Ovary (tissue), 10 donors: ENCODE measurements at places on chromosomes 1 and 21. TPM values are rescaled to one million over a fixed set of nuclear protein-coding genes. Genes with fewer than 3 reads are reported as not detected.

SLC6A17 gene
- 0.05 TPM for total RNA-seq

SH3D21 gene
- 11.7 TPM for total RNA-seq

CBS gene
- total RNA-seq: 114 TPM

NT5C1A gene
- 2.4 TPM for total RNA-seq

FCAMR gene
- not detected for total RNA-seq

DNA sequence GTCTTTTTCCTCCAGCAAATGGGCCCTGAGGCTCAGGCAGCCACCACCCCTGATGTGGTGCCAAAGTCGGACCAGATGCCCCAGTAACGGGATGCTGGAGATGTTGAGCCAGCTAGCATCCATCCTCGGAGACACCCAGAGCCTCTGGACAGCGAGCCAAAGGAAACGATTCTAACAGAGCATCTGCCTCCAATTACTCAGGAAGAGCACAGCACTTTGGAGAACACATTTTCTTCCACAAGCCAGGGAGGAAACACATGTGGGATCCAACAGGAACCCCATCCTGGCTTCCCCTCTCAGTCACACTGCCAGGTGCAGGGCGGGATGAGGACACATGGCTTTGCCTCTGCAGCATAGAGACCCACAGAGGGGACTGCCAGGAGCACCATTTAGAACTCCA is 44.9 kb downstream of the C1orf198 start:
- no peaks in the 10 kb centered on the region for H3K36me3 ChIP-seq
- peaks cover 19% of the 10 kb centered on the region for H3K4me1 ChIP-seq
- no peak overlapping the region for H3K4me3 ChIP-seq
- no peak for DNase-seq

DNA sequence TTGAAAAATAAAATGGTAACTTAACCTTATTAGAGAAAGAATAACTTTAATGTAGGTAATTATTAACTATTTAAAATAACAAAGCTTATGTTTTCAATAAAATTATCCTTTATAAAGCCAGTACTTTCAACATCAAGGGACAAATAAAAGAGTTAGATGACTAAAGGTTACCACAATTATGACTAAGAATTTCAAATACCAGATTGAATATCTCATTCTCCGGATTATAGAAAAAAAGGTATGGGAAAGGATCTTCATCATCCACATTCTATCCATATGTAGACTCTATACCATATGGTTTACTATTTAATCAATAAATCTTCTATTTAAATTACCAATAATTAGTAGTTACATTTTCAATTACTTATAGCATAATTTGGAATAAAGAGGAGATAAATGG is 62.8 kb downstream of the TOR3A start:
- no peaks in the 10 kb centered on the region for H3K36me3 ChIP-seq
- no peaks in the 10 kb centered on the region for H3K4me1 ChIP-seq
- no peak overlapping the region for H3K27ac ChIP-seq
- no peaks in the 10 kb centered on the region for H3K27me3 ChIP-seq
- no peak for DNase-seq

DNA sequence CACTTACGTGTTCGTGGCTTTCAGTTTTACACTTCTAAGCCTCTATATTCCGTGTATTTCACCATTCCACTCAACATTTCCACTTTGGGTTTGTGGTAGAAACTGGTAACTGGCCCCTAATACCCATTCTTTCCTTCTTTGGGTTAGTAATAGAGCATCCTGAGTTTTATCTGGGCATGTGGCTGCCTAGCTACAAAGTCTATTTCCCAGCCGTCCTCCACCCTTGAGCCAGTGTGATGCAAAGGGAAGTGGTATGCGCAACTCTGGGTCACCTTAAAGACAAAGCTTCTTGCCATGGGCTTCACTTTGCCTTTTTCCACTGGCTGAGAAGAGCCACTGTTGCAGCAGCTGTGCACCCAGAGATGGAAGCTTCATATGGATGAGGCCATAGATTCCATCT is 73.9 kb downstream of the LAMC2 start:
- DNase-seq: no peak
- H3K4me3 ChIP-seq: no peak overlapping the region
- H3K36me3 ChIP-seq: no peaks in the 10 kb centered on the region
- H3K27me3 ChIP-seq: no peaks in the 10 kb centered on the region

DNA sequence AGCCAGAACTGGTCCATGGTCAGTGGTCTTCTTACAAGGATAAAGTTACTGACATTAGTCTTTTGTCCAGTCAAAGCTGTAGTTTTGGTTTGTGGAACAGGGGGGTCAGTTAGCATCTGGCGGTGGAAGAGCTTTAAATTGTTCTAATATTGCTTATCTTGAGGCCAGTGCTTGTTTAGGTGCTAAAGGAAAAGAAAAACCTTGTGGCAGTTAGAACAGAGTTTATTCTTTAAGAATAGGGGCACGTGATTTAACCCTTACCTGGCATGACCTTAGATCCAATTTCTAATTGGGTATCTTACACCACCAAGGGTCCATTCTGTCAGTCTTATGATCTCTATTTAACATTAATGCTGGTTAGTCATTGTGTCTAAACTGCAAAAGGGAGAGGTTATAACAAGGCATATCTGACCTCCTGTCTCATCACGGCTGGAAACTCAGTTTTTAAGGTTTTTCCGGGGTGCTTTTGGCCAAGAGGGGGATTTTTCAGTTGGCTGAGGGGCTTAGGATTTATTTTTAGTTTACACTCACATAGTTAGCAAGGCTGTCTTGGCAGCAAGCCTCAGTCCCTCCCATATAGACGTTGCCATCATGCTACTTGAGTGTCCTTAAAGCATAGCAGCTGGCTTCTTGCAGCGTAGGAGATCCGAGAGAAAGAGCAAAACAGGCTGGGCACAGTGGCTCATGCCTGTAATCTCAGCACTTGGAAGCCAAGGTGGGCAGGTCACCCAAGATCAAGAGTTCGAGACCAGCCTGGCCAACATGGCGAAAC is 60.1 kb upstream of the FAM89A start:
- H3K27me3 ChIP-seq: no peaks in the 10 kb centered on the region
- no peaks in the 10 kb centered on the region for H3K4me1 ChIP-seq
- no peak overlapping the region for H3K27ac ChIP-seq
- H3K36me3 ChIP-seq: no peaks in the 10 kb centered on the region
- no peak overlapping the region for H3K4me3 ChIP-seq

- H3K4me3 ChIP-seq: no peak overlapping the region
- no peaks in the 10 kb centered on the region for H3K4me1 ChIP-seq
- no peaks in the 10 kb centered on the region for H3K27me3 ChIP-seq
- H3K27ac ChIP-seq: no peak overlapping the region
Measured at GRCh38 chr21:15669247-15669646, 60.5 kb upstream of the USP25 start.

DNA sequence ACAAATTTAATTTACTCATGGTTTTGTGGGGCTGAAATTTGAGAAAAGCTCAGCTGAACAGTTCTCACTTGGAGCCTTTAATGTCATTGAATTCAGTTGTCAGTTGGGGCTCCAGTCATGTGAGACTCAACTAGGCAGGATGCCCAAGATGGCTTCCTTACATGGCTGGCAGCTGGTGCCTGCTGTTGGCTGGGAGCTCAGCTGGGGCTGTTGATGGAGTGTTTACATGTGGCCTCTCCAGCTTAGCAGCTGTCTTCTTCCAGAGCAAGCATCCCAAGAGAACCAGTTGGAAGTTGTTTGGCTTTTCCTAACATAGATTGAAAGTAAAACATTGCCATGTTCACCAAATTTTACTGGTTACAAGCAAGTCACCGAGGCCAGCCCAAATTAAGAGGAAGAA is 81.8 kb upstream of the KCNA3 start:
- H3K27ac ChIP-seq: no peak overlapping the region
- no peaks in the 10 kb centered on the region for H3K27me3 ChIP-seq
- H3K4me1 ChIP-seq: no peaks in the 10 kb centered on the region

DNA sequence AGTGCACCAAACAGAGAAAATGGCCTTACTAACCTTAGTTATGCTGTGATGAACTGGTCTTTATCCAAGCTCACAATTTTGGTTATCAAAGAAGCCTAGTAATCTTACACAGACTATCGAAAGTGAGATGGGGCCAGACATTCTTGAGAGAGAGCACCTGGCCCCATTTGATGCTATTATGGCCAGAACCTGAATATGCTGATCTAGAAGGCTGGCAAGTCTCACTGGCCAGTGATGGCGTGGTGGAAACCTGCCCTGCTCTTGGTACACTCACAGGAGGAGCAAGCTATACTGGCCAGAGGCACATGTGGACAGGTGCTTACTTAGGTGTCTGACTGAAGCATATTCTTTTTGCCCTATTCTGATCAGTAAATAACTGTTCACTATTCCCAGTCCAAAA is 357.8 kb upstream of the ZRANB2 start:
- no peaks in the 10 kb centered on the region for H3K27me3 ChIP-seq
- H3K4me3 ChIP-seq: no peak overlapping the region
- DNase-seq: no peak
- H3K27ac ChIP-seq: no peak overlapping the region
